ENCODE measurements at places on chromosomes 16 and 17. TPM values are rescaled to one million over a fixed set of nuclear protein-coding genes. Genes with fewer than 3 reads are reported as not detected.

- no peak for DNase-seq
Measured at GRCh38 chr16:78094998-78095397, 4.5 kb upstream of the WWOX start.

- peak; percentile 1 for DNase-seq
Measured at GRCh38 chr16:16163571-16163970, 59.7 kb downstream of the ABCC6 start.

DNA sequence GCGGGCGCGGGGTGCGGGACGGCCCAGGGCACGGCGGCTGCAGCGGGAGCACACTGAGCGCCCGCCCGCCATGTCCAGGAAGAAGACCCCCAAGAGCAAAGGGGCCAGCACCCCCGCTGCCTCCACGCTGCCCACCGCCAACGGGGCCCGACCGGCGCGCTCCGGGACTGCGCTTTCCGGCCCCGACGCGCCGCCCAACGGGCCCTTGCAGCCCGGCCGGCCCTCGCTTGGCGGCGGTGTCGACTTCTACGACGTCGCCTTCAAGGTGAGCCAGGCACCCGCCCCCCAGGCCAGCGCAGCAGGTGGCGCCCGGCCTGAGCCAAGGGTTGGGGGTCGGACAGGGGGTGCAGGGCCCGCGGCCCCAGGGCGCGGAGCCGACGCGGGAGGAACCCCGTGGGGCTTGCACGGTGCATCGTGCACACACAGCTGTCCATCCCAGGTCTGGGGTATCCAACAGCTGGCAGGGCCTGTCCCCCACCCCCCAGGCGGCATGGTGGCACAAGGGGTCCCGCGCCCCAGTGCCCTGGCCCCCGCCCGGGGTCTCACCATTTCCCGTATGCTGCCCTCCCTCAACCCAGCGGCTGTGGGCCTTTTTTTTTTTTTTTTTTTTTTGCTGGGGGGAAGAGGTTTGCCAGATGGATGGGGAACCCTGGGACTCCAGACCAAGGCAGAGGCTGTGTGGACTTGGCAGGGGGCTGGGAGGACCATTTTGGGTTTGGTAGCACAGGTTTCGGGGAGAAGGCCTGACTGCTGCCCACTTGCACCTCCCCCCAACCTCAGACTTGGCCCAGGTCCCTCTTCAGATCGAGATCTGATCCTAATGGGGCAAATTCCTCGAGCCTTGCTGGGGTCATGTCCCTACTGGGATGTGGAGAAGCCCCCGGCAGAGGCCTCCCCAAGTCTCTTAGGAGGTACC is 547 bp downstream of the RAB26 start:
- no peak for DNase-seq

DNA sequence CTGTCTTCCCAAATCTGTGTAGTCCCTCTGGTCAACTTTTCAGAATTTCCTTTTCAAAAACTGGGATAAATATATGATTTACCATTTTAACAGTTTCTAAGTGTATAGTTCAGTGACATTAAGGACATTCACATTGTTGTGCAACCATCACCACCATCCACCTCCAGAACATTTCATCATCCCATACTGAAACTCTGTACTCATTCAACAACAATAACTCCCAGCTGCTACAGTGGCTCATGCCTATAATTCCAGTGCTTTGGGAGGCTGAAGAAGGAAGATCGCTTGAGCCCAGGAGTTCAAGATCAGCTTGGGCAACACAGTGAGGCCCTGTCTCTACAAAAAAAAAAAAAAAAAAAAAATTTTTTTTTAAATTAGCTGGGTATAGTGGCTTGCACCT is 131.0 kb downstream of the AATF start:
- no peak for DNase-seq

Gene CEP295NL
- 0.92 TPM for total RNA-seq

Gene FAM20A
- total RNA-seq: 10.1 TPM

Gene MYO15B
- 131 TPM for total RNA-seq

Measured in right cardiac atrium (tissue), 5 donors.